ENCODE measurements at places on chromosomes 2 and 18.

- DNase-seq = no peak
Measured at GRCh38 chr2:72934683-72935610, 17.6 kb downstream of the EMX1 start.

DNA sequence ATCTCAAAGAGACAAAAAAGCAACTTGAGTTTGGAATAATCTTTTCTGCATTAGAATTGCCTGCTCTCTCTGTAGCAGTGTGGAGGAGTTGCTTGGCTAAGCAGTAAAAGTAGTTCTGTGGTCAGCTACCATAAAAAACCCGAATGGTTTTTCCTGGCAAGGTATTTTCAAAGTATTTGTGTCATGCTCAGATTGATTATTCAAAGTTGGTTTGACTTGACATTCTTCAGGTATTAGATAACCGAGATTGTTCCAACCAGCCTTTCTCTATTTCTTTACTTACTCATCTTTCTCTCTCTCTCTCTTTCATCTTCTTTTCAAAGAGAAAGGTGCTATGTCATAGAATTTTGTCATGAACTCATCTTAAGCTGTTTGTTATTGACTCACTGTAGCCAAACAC is 404.9 kb downstream of the CPS1 start:
- no peak for DNase-seq

DNA sequence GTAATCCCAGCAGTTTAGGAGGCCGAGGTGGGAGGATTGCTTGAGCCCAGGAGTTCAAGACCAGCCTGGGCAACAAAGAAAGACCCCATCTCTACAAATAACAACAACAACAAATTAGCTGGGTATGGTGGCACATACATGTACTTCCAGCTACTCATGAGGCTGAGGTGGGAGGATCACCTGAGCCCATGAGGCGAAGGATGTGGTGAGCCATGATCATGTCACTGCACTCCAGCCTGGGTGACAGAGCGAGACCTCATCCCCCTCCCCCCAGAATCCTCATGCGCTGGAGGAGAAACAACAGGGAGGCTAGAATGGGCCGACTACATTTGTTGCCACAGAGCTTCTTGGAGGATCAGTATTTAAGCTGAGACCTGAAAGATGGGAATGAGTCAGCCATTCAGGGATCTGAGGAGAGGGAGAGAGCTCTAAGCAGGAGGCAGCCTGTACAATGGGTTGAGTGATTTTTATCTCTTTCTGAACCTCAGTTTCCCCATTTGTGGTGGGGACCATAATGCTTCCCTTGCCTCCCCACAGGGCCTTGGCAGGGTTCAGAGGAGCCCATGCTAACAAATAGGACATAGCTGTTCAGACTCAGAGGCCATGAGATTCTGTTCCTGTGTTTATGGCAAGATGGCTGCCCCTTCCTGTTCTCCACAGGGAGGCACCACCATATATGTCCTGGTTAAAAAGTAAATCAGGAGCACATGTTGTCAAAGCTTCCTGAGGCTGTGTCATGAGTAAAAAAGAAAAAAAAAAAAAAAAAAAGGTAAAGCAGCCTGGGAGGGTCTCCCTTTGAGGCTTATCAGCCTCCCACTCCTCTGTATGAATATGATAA is 131.4 kb upstream of the HAAO start:
- DNase-seq = no peak

- DNase-seq = no peak
Measured at GRCh38 chr2:65615602-65616001, 183.2 kb upstream of the SPRED2 start.

- no peak for DNase-seq
Measured at GRCh38 chr2:86037141-86037794, 68.4 kb downstream of the POLR1A start.

Measured in D721Med (cell line).